Kidney capillary endothelial cell (primary cell): ENCODE measurements at places on chromosomes 5 and 9.

DNA sequence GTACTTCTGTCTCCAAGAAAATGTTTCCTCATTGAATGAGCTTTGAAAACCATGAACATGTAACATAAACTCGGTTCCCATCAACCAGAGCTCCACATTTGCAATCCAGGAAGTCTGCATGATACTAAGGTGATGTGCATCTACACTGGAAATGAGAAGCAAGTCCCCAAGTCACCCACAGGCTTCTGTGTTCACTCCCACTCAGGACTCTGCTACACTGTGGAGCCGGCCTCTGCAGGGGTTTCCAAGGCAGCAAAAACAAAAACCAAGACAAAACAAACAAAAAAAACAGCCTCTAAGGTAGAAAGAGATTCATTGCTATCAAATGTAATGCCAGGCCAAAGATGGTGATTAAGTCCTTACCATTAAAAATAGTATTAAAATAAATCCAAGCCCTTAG is 593.7 kb downstream of the IRX1 start:
- DNase-seq, result no peak

DNA sequence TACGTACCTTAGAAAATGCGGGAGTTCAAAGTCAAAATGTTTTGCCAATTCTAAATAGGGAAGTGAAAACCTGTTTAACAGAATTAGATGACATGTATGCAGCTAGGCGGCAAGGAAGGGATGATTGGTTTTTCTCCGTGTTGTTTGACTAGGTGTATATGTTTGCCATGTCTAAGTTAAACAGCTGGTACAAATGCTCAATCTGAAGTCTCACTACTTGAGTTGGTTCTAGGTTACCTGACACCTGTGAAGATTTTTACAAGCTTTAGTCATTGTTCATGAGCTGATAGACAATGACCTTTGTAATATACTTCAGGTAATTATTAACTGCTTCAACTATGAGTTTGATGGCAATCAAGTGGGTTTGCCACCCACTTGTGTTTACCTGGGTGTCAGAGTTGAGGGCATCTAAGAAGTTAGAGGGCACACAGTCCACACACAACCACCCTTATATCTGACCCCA is 74.3 kb downstream of the SLC44A1 start:
- DNase-seq, result no peak

- DNase-seq, result no peak
These were observed 92.3 kb upstream of the SPATA31C2 start for GRCh38 chr9:88230612-88231011.

GRCh38 chr9:34777666-34778065 is 67.7 kb upstream of the CCL21 start:
- DNase-seq, result no peak

DNA sequence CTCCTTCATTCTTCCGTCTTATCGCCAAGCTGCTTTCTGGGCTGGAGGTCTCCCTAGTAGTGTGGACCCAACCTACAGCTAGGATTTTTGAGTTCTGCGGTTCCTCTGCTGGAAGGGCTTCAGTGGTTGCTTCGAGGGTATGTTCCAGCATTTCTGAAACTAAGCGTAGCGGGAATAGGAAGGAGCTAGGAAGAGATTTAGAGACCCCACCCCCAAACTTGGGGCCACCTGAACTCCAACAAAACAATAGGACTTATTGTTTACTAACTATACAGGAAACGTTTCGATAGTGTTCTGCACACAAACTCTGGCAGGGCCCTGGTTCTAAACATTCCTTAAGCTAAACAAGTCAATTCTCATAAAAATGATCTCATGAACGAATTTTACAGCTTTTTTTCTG is 346.7 kb downstream of the PLK2 start:
- no peak for DNase-seq

DNA sequence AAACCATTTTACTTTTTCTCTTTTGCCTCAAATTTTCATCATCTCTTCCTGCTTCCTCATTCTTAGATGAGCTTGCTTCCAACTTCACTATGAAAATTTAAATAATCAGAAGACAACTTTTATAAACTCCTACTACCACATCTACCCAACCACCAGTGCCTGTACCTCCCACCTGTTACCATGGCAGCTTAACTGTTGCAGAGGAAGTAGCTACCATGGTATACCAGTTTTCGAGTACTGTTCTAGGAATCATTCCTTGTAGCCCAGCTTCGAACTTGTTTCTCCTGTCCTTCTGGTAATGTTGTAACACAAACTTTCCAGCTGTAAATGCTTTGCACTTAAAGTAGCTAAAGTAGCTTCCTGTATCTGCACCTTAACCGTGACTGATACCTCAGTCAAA is 266.8 kb upstream of the NREP start:
- DNase-seq, result no peak

DNA sequence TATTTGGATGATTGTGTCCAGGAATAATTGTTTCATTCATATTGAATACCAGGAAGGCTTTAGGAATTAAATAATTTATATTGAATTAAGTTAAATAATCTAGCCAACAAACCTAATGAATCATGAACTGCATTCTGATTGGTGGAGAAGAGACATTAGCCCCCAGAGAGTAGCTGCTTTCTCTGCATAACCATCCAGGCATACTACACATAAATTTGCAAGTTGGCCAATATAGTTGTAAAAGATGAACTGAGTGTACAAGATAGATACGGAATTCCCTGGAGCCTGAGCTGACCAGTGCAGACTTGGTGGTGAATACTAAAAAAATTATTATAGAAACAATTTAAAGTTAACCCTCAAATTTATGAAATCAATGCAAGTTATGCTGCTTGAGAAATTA is 311.8 kb upstream of the KIF2A start:
- no peak for DNase-seq

- DNase-seq, result no peak
These were observed 43.2 kb downstream of the GABBR2 start for GRCh38 chr9:98665501-98665900.

DNA sequence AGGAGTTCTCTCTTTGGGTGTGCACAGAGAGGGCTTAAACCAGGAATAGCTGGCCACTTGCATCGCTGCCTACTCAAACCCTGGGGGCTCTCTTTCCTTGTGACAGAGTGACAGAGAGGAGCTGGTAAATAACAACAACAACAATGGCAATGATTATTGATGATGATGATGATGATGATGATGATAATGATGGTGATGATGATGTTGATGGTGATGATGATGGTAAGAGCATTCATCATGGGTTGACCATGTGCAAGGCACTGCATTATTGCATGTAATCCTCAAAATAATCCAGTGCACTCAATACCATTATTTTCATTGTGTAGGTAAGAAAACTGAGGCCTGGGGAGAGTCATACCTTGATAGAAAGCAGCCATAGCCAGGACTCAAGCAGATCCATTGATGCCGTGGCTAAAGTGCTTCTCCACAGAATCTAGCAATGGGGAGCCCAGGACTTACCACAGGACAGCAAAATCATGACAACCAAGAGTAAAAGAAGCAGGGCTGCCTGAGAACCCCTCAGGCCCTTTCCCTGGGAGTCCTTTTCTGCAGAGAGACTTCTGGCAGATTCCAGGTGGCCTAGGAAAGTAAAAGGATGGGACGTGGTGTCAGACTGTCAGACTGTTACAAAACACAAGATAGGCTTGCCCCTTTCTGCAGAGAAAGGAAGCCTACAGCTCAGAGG is 4.8 kb downstream of the FOXI1 start:
- DNase-seq, result no peak

GRCh38 chr5:127602896-127603844 is 45.7 kb upstream of the CTXN3 start:
- DNase-seq, result no peak

- DNase-seq, result peak; percentile 26
These were observed 32.5 kb downstream of the RAB14 start for GRCh38 chr9:121169094-121169601.

GRCh38 chr9:101376111-101376848 is 8.5 kb downstream of the BAAT start:
- DNase-seq, result no peak

- DNase-seq, result no peak
These were observed 3.4 kb downstream of the ARL10 start for GRCh38 chr5:176368726-176369125.

GRCh38 chr5:98827161-98827560 is 53.7 kb downstream of the RGMB start:
- peak; percentile 29 for DNase-seq

GRCh38 chr9:4197548-4197947 is 102.3 kb downstream of the GLIS3 start:
- DNase-seq, result no peak

DNA sequence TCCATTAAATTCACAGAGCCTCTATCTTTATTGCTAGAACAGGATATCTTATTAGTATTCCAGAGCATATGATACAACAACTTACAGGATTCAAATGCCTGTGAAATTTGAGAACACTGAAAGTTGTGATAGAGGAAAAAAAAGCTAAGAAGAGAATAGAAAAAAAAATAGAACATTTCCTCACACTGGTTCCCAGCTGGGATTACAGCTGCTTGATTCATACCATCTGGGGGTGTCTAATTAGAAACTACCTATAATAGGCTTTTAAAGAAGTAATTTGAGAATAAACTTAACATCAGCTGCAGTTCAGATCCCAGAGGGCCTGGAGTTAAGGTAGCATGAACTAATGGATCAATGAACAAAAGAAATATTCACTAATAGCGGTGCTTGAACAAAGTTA is 922.0 kb downstream of the CDH12 start:
- DNase-seq, result no peak

DNA sequence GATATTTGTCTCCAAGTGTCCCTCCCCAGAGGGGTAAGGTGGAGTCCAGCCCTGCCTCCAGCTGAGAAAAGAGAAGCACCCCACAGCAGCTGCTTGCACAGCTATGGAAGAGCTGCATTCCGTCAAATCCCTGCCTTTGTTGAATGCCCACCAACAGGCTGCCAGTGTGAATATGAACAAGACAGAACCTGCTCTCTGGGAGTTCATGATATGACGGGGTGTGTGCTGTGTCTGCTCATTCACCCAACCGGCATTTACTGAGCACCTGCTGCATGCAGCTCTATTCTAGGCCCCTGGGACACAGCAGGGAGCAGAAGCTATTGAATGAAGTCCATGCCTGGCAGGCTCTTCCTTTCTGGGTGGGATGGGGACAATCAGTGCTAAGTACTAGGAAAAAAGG is 238.8 kb downstream of the GADD45G start:
- no peak for DNase-seq

DNA sequence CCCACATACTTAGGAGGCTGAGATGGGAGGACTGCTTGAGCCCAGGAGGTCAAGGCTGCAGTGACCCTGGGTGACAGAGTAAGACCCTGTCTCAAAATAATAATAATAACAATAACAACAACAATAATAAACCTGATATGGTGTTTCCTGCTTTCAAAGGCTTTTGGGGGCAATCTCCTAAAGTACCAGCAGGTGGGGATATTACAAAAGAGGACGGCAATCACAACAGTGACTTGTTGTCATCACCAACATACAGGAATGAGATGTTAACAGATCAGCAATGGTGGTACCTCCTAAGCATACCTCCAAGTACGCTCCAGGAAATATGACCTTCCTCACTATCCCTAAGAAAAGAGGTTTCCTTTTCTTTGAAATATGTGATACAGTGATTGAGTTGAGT is 91.1 kb upstream of the RNF180 start:
- peak; percentile 60 for DNase-seq

- no peak for DNase-seq
These were observed 16.8 kb upstream of the POMT1 start for GRCh38 chr9:131485728-131486422.

DNA sequence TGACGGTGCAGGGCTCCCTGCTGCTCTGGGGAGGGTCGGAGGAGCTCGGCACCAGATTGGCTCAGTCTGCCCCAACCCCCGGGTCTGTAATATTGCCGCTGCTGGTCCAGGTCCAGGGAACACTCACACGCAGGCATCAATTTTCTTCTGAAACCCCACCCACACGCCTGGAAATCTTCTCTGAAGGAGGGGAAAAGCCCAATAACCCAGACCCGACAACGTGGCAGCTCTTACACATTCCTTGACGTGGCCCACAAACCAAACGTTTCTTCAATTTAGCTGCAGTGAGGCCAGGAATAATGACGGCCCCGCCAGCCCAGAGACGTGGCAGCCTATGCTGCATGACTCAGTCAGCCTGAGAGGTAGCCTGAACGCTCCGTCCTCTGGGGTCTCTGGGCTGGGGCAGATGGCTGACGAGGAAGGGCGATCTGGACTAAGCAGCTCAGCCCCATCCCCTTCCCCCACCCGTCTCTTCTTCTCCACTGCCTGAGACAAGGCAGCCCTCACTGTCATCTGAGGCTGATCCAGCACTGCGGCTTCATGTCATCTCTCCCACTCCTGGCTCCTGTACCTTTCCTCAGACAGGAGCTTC is 9.9 kb upstream of the SPARC start:
- DNase-seq, result no peak

- no peak for DNase-seq
These were observed 419.9 kb downstream of the CCDC171 start for GRCh38 chr9:15972760-15973159.

DNA sequence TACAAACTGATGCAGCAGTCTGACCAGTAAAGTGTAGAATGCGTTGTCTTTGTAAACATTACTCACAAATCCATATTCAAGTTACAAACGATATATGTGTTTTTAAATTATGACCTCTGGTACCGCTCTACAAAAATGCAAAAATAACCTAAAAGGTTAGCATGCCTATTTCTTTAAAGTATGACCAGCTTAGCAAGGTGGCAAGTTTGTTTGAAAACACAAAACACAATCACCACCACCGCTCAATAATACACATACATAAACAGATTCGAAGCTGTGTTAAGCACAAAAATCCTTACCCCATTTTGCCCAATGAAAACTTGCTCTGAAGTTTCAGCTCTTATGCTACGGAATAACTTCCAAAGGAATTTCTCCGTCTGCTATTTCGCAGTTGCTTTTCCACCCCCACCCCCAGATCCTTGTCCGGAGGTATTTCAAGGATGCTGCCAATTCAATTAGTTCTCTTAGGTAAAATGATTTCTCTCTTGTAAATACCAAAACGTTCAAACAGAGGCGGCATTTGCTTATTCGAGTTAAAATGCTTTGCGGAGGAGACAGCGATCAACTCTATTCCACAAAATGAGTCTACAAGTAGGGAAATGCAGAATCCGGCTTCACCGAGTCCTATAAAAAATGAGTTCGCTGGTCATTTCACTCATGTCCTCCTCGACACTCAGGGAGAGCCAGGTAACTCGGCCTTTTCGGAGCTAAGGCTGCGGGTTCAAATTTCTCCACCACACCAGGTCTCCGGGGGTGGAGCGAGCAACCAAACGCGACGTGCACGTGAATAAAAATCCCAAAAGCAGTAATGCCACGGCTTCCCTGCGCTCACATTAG is 1.2 kb downstream of the HOMER1 start:
- DNase-seq, result peak; percentile 22

- DNase-seq, result no peak
These were observed 28.4 kb downstream of the JADE2 start for GRCh38 chr5:134553821-134554267.
